Hypothalamus (tissue), 51 donors: ENCODE measurements at places on chromosomes 5 and 9.

GRCh38 chr5:38071831-38072694, 186.3 kb upstream of the EGFLAM start:
- DNase-seq: no peak

- DNase-seq: no peak
Measured at GRCh38 chr9:85484235-85484634, 257.5 kb downstream of the AGTPBP1 start.

DNA sequence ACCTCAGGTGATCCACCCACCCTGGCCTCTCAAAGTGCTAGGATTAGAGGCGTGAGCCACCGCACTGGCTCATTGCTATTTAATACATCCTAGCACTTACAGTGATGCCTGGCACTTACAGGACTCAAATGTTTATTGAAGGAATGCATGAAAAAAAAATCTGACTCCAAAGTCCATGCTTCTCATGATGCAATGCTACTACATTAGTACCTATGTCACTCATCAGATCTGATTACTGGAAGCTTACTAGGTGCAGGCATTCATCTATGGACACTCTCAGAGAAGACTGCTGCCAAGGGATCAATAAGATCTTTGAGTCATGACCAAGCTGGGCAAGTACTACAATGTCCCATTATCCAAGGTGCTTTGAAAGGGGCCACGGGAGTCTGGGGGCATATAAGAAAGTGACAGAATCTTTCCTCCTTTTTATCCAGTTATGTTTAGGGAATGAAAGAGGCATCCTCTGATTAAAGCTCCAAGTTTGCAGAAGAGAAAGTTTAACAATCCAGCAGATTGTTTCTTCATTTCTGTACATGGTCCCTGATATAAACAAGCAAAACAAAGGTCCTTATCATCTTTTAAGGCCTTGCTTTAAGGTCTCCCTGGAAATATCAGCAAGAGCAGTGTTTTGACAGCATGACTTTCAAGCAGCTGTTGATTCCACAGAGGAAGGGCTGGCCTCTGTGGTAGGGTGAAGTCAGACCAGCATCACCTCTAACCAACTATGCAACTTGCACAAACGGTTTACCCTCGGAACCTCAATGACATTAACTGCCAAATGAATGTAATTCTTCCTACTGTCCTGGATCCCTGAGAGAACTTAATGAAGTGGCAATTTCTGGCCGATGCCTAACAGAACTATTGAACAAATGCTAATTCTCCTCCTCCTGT, 35.9 kb downstream of the ARPC5L start:
- no peak for DNase-seq

GRCh38 chr5:7902201-7902600, 33.3 kb downstream of the MTRR start:
- no peak for DNase-seq

DNA sequence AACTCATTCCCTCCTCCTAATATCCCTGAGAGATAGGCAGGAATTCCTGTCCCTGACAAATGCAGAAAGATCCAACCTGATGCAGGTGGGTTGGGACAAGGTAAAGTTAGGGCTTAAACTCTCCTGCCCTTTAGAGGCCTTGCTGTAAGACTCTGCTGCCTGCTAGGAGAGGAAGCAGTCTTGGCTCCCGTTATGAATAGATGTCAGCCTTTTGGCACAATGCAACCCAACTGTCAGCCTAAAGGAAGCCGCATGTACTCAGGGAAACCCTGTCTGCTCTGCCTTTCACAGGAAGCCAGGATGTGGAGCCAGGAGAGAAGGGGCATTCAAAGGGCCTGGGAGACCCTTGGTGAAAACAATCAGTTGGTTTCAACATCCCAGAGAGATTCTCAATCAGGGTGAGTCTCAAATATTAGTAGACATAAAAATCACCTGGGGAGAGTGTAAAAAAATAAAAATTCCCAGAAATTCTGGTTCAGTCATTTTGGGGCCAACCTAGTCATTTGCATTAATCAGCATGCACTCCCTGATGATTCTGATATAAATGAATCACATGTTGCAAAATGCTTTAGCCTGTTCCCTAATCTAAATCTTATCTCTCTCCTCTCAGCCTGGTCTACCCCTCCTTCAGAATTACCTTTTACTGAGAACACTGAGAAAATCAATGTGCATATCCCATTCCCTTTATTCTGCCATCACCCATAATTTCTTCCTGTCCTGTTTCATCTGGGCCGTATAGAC, 136.2 kb upstream of the TRIM32 start:
- DNase-seq: no peak

GRCh38 chr5:126926187-126926586, 104.2 kb downstream of the MARCHF3 start:
- DNase-seq: no peak

GRCh38 chr5:148659641-148660345, 5.5 kb upstream of the HTR4 start:
- DNase-seq: no peak

DNA sequence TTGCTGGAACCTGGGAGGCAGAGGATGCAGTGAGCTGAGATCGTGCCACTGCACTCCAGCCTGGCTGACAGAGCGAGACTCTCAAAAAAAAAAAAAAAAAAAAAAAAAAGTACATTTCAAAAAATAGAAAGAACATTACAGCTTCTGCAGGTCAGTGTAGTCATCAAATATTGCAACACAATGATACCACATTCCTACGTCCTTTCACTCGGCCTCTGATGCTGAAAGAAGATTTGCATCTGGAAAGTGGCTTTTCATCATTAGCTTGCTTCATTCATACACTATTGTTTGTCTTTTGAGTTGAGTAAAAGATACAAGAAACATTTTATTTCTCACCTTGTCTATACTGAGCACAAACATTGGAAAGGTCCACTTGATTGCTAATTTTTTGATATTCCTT, 59.6 kb upstream of the CPLANE1 start:
- no peak for DNase-seq

GRCh38 chr9:101184813-101185278, 156.3 kb downstream of the PLPPR1 start:
- no peak for DNase-seq

- DNase-seq: no peak
Measured at GRCh38 chr9:121661328-121661727, 9.9 kb downstream of the DAB2IP start.

- no peak for DNase-seq
Measured at GRCh38 chr5:14944996-14945395, 73.4 kb upstream of the ANKH start.

DNA sequence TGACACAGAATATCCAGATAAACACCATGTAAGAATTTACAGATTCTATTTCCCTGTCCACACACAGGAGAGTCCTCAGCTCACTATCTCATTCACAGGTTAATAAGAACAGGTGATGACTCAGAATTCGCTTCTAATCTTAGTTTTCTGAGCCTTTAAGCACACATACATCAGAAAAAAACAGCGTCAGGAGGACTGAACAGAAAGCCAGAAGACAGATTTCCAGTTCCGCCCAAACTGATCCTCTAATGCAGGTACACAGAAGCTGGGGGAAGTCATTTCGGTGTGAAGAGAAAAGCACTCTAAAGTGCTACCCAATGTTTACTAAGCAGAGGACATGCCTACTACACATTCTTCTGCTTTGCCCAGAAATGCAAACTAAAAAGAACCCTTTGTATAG, 1.6 kb downstream of the CEMIP2 start:
- no peak for DNase-seq

DNA sequence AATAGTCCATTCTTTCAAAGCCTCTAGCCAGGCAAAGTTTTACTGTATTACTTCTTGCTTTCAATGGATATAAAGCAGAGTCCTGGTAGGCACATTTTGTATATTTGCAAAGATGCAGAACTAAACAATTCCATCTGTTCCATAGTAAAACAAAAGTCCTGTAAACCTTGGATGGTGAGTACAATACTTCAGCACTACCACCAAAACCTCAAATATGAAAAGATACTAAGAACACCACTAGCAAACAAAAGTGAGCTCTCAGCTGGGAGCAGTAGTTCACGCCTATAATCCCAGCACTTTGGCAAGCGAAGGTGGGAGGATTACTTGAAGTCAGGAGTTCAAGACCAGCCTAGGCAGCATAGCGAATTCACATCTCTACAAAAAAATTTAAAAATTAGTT, 195.0 kb downstream of the MSX2 start:
- no peak for DNase-seq

- DNase-seq: no peak
Measured at GRCh38 chr9:19922476-19923118, 133.8 kb upstream of the SLC24A2 start.

- no peak for DNase-seq
Measured at GRCh38 chr9:3088219-3088618, 244.3 kb upstream of the PUM3 start.

DNA sequence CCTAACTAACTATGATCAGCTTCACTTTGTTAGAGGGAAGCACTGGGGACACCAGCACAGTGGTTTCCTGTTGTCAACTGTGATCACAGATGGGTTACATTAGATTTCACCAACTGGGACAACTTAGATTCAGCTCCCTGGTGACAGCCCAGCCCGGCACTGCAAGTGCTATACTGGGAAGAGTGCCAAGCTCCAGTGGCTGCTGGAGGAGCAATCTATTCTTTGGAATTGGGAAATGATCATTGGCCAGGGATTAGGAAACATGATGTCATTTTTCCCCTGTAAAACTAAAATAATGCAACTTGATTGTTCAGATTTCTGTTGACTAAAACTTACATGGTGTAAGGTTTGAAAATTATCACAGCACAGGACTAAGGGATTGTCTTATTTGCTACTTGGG, 33.2 kb downstream of the PTGR1 start:
- peak; percentile 3 for DNase-seq

- DNase-seq: no peak
Measured at GRCh38 chr5:40904994-40905306, 4.3 kb upstream of the C7 start.

DNA sequence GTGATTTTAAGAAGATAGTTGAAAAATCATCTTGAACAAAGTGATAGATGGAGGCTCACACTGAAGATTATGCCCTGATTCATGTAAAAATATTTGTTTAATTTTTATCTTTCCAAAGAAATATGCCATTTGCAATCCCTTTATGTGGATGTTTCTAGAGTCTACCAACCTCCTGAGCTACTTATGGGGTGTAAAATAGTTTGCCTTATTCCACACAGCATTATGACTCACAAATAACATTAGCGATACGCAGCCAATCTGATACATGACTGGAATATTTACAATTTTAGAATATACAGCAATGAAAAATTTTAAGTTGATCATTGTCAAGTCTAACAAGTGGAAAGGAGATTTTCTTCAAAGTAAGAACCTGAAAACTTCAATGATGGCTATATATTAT, 327.5 kb downstream of the EDIL3 start:
- no peak for DNase-seq

DNA sequence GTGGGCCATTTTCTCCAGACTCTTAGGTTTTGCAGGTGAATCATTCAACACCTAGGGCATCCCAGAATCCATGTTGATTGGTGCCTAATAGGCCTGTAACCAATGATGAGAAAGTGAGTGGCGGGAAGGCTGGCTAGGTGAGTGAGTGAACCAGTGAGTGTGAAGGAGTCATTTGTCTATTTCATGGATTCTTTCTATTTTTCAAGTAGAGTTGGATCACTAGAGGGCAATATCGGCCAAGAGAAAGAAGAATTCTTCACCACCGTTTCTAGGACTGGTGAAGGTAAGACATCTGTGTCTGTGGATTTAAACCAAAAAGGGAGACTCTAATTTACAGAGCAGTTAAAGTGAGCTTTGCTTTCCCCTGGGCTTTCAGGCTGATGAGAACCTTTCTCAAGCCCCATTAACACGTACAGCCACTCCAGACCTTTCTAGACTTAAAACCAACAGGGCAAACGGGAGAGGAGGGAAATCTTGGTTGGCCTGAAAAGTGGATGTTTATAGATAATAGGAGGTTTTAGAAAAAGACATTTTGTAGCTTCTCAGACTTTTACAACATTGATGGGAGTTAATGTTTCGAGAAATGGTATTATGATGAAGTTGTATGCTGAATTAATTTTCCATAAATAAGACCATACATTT, 114.3 kb upstream of the IL12B start:
- no peak for DNase-seq

GRCh38 chr9:71271602-71272001, 150.2 kb upstream of the TRPM3 start:
- no peak for DNase-seq

- no peak for DNase-seq
Measured at GRCh38 chr5:143635146-143635752, 176.7 kb upstream of the HMHB1 start.

GRCh38 chr5:102801371-102801770, 46.3 kb downstream of the PAM start:
- DNase-seq: no peak

GRCh38 chr9:70060883-70061507, 17.3 kb downstream of the MAMDC2 start:
- DNase-seq: no peak

DNA sequence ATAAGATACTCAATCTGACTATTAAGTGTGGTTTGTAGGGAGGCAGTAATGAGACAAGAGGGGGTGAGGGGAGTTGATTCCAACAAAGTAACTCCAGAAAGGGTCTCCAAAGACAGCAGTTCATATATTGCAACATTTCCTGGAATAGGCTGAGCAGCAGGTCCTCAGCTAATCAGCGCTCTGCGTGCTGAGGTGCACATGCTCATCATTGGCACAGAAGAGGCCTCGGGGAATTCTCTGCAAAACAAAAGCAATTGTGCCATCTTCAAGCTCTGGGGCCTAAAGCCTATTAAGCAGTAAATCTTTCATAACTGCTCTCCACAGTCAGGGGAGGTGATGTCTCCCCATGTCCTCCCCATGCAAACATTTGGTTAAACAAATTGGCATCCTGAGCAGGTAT, 357.3 kb downstream of the SPOCK1 start:
- DNase-seq: no peak

- no peak for DNase-seq
Measured at GRCh38 chr9:116081435-116082115, 72.0 kb upstream of the PAPPA start.

GRCh38 chr5:168332042-168332441, 40.6 kb downstream of the WWC1 start:
- DNase-seq: no peak

DNA sequence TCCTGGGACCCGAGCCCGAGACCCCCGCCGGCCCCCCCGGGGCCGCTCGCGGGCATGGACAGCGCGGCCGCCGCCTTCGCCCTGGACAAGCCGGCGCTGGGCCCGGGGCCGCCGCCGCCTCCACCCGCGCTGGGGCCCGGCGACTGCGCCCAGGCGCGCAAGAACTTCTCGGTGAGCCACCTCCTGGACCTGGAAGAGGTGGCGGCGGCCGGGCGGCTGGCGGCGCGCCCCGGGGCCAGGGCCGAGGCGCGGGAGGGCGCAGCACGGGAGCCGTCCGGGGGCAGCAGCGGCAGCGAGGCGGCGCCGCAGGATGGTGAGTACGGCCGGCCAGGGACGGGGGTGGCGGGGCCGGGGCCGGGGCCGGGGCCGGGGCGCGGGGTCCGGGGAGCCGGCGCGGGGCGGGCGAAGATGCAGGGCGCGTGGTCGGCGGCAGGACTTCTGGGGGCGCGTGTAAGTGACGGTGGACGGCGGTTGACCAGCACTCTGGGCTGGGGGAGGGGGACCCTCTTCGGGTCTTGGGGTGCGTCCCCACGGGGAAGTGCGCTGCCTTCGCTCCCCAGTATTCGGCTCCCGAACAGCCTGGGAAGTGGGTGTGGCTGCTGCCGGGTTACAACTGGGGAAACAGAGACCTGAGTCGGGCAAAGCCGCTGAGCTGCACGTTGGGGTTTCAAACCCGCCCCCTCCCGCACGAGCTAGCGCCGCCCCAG, 520 bp downstream of the PRRX2 start:
- DNase-seq: no peak
